ENCODE measurements at places on chromosomes 6 and 20.

DNA sequence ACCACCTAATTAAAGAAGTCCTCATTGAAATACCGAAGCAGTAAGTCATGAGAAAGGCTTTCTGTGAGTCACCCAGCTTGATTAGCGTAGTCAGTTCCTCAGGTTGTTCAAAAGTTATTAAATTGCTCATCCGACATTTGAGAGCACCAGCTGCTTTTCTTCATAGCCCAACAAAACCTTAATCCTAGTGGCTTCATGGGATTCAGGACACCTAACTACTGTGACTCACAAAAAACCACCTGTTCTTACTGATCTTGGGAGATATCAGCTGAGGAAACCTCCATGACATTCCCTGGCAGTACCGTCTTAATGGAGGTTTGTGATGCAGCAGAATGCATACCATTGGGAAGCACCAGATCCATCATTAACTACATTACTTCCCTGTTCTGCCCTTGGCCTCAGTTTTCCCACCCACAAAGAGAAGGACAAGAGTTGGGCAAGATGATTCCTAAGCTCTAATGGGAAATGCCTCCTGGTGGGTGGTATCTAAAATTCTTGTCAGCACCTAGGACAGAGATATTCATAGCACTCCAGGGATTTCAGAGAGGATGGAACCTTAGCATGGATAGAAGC is 103.8 kb downstream of the KHDC1L start:
- DNase-seq = no peak

DNA sequence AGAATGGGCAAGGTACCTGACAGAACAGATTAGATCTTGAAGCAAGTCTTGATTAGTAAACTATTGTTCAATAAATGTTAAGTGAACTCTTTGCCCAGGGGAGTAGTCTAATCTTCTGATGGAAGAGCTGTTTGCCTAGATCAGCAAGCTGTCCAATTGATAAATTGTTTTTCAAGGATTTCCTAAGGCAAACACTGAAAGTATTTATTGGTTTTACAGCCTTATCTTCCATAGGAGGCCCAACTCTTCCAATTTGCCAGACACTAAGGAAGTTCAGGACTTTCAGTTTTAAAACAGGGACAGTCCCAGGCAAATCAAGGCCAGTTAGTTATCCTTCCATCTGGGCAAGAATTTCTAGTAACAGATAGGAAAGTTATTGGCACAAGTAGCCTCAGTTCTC is 1.8 kb upstream of the C6orf163 start:
- no peak for DNase-seq

GRCh38 chr6:90575267-90575666 is 11.6 kb downstream of the MAP3K7 start:
- no peak for DNase-seq

- no peak for DNase-seq
These were observed 18.5 kb downstream of the DST start for GRCh38 chr6:56624046-56624727.

DNA sequence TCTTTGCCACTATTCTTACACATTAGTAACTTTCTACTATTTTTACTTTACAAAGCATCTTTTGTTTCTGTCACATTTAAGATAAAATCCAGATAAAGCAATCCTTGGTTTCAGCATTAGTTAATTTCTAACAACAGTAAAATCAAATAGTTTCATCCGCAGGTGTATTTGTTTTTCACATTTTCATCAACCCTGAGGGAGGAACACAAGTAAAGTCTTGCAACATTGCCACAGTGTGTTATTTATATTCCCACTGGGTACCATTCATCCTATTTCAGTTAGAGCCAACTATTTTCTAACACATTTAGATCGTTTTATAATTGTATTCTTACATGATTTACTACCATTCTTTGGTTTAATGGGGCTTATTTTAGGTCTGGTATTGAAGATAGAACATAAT is 908.7 kb upstream of the CITED2 start:
- DNase-seq = no peak

DNA sequence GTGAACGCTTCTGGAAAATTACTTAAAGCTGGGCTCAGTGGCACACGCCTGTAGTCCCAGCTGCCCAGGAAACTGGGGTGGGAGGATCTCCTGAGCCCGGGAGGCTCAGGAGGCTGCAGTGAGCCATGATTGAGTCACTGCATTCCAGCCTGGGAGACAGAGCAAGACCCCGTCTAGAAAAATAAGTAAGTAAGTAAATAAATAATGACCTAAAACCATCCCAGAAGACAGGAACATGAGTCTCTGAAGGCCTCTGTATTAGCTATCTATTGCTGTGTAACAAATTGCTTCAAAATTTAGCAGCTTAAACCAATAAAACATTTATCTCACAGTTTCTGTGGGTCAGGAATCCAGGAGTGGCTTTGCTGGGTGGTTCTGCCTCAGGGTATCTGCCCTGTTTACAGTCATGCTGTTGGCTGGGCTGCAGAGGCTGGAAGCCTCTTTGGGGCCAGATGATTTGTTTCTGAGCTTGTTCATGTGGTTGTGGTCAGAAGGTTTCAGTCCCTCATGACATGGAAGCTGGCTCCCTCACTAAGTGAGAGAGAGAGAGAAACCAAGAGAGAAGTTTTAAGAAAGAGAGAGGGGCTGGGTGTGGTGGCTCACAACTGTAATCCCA is 48.4 kb upstream of the NCOA3 start:
- no peak for DNase-seq

GRCh38 chr20:14951707-14952418 is 614.5 kb upstream of the FLRT3 start:
- peak; percentile 31 for DNase-seq

DNA sequence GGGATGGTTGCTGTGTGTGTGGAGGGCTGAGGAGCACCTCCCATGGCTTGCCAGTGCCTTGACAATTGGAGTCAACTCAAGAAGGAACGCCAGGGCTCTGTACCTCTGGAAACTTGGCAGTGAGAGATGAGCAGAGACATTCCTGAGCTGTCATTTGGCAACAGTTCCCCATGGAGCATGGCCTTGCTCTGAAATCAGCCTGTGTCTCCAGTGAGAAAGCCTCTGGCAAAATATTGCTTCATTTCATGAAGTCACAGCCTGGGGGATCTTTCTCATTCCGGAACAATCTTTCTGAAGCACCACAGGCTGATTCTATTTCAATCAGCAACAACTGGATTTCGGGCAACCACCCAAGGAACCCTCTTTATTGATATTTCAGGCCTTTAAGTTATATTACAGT is 52.2 kb upstream of the FNDC1 start:
- DNase-seq = no peak

DNA sequence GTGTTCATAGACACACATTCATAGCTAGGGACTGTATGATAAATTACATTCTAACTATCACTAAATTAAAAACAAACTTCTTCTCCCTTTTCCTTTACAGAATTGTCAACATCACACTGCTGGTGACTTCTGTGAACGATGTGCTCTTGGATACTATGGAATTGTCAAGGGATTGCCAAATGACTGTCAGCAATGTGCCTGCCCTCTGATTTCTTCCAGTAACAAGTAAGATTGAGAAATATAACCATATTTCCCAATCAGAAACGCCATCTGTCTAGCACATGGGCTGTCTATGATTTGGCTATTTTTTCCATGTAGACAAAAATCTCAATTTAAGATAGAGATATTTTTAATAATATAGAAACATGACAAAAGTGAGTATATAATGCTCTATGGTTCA is 367.7 kb downstream of the ARHGAP18 start:
- no peak for DNase-seq
